ENCODE measurements at places on chromosomes 7 and 10.
A peak's percentile ranks its signal among the peaks of the same experiment; 100 is the strongest.

DNA sequence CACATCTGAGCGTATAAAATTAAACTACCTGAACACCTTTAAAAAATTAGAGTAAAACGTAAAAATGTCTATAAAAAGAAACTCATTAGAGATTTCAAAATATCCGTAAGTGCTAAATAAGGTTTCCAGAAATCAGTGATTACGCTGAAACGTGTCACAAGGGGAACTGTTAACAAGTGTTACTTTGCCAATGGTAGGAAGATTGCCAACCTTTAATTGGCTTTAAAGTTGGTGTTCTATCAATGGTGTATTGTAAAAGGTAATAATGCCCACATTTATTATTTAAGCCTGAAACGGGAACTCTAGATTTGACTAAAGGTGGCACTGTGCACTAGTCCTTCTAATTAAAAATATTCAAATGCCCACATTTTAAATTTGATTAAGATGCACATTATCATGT lies 37.8 kb upstream of the HIBADH start:
- no peak for DNase-seq

GRCh38 chr10:91681361-91682276 lies 48.7 kb upstream of the PPP1R3C start:
- DNase-seq, result no peak

DNA sequence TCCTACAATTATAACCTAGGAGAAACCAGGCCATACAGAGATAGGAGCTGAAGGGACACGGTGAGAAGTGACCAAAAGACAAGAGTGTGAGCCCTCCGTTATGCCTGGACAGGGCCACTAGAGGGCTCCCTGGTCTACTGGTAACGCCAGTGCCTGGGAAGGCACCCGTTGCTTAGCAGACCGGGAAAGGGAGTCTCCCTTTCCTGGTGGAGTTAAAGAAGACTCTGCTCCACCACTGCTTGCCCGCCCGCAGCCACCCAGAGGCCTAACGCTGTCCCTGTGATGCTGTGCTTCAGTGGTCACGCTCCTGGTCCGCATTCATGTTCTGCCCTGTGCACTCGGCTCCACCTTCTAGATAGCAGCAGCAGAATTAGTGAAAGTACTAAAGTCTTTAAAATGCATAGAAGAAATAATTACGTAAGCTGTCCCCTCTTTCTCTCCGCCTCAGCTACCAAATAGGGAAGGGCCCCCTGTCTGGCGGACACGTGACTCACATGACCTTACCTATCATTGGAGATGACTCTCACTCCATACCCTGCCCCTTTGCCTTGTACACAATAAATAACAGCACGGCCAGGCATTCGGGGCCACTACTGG lies 34.8 kb downstream of the GRID2IP start:
- no peak for DNase-seq

- DNase-seq, result no peak
These were observed 69.5 kb downstream of the HIBADH start for GRCh38 chr7:27593226-27593625.

- no peak for DNase-seq
These were observed 46.1 kb downstream of the CYTH3 start for GRCh38 chr7:6226194-6226799.

DNA sequence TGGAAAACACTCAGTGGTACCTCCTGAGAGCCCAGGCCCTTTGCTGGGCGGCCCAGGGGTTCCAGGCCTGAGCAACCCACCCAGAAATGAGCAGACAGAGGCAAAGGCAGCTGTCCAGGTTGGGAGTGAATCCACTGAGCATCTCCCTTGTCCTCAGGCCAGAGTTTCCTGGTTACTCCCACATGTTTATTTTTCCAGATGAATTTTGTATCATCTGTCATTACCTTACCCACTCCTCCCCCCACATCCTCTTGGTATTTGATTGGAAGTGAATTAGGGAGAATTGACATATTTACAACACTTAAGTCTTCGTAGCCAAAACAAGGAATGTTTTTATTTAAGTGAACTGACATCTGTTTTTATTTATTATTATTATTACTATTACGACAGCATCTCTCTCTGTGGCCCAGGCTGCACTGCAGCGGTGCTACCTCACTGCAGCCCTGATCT lies 13.2 kb upstream of the LMBR1 start:
- no peak for DNase-seq

DNA sequence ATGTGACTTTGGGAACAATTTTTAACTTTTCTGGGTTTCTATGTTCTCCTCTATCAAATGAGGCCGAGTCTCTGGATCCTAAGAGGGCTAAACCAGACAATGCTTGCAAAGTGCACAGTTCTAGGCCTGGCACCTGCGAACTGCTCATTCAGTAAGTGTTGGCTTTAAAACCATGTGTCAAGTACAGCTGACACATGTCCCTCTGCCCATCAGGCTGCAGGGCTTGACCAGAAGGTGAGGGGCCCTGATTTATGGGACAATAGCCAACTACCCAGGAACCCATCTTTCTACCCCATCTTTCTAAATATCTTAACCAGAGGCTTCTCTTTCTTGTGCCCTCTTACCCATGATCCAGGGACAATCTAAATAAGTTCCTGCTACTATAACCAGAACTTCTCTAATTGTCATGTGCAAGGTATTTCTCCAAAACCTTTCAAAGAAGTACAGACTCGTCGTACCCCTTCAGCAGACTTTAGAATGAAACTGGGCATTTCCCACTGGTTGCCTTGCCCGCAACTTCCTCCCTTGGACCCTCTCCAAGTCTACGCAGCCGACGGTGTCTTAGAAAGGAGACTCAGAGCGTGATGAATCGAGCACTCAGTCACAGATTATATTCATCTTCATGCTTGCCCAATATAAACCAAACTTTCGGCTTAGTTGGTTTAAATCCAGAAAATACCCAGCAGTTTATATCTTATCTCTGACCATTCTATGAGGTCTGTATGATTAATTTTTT lies 69.8 kb upstream of the STEAP1B start:
- no peak for DNase-seq

GRCh38 chr7:127245607-127246006 lies 7.1 kb downstream of the GRM8 start:
- DNase-seq, result no peak

GRCh38 chr7:43639858-43640491 lies 57.1 kb downstream of the STK17A start:
- no peak for DNase-seq

- no peak for DNase-seq
These were observed 7.6 kb upstream of the CLEC5A start for GRCh38 chr7:141954334-141954733.

DNA sequence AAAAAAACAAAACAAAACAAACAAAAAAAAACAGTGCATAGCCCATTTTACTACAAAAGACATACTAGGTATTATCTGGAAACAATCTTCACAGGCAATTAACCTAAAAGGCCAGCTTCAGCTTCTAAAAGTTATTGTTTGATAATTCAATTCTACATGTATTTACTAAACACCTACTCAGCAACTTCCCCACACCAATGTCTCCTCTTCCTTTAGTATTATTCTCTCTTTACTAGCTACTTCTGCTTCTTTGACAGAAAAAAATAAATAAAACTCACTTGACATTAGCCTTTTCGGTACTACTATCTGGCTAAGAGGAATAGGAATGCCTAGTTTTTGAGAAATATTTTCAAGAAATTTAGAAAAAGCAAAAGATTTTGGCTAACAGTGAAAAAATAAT lies 2.8 kb downstream of the TM9SF3 start:
- no peak for DNase-seq

DNA sequence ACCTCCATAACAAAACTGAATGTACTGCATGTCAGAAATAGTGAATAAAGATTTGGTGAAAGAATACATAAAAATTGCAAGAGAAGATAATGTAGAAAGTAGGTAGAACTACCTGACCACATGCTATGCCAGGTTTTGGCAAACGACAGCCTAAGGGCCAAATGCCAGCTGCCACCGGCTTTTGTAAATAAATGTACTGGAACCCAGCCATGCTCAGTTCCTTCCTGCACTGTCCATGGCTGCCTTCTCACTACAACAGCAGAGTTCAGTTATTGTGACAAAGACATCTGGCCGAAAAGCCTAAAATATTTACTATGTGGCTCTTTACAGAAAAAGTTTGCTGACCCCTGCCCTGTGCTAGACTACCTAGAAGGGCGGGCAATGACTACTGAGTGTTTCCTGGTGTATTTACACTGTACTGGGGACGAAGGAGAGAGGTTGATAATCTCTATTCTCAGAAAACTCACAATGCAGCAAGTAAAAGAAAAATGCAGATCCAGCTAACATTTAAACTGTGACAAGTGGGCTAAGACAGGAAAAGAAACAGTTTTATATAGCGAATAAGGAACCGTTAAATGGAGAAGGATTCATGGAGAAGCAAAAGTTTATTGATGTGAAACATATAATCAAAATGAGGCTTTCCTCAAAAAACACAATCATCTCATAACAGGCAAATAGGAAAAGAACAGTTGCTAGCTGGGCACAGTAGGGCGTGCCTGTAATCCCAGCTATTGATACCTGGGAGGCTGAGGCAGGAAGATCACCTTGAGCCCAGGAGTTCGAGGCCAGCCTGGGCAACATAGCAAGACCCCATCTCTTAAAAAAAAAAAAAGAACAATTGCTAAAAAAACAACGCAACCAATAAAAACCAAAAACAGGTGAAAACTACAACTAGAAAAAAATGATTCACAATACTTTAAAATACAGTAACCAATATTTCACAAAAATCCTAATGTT lies 13.7 kb downstream of the KIN start:
- no peak for DNase-seq

GRCh38 chr10:132939378-132939955 lies 2.9 kb downstream of the CFAP46 start:
- no peak for DNase-seq

GRCh38 chr10:91220194-91220953 lies at the start of gene PCGF5:
Gene PCGF5 (plus strand): TSS chr10:91220663. CDS start chr10:91222872, 2,209 bp downstream.
- DNase-seq, result peak; percentile 53

DNA sequence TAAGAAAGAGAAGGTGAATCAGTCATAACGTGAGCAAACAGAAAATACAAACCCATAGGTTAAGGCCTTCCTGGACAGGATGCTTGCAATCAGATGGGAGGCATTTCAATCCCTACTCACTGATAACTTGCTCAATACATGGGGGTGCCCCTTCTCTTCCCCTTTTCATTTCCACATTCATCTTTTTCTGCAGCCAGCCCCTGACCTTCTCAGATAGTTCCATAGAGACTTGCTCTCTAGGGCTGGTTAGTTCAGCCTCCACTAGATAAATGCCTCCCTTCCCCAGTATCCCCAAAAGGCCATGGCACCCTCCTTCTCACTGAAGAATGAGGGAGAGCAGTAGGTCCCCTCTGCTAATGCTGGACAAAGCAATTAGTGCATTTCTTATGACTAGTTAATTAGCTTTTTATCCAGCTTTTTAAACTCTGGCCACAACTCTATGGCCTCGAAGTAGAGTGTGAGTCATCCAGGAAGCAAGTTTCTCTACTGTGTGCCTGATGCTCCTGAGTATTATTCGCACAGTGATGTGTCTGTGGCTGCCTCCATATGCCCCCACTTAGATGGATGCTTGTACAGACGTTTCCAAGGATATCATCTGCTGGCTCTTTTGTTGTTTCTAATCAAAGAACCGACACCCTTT lies 12.7 kb downstream of the CHN2 start:
- DNase-seq, result no peak

- DNase-seq, result no peak
These were observed 108.9 kb upstream of the FAM20C start for GRCh38 chr7:83441-83840.

GRCh38 chr10:1462032-1462431 lies 275.3 kb downstream of the ADARB2 start:
- DNase-seq, result no peak

- no peak for DNase-seq
These were observed 659.8 kb upstream of the FOXK1 start for GRCh38 chr7:4022265-4022664.

- DNase-seq, result no peak
These were observed 122.2 kb downstream of the GPR37 start for GRCh38 chr7:124643311-124643811.

- DNase-seq, result no peak
These were observed 210.3 kb downstream of the GPAM start for GRCh38 chr10:111973306-111973705.

- DNase-seq, result no peak
These were observed 107.6 kb upstream of the PRSS58 start for GRCh38 chr7:142365410-142365842.

Measured in esophagus squamous epithelium (tissue), 5 donors.